ENCODE measurements at places on chromosomes 7 and 10.

DNA sequence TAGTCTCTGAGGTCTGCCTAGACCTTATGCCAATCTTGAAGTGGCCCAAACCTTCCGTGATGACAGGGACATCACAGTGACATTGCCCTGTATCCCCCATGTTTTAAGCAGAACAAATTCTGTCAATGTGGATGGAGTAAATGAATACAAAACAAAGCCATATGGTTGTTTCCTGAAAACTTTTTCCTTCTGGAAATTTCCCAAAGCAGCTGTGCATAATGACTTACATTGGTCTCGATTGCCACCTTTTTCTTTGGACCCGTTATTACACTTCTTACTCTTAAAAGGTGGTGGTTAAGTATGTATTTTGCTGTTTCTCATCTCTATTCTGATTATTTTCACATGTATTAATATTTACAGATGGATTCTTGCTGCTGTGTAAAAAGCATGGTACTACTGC is 411.2 kb upstream of the KLF6 start:
- DNase-seq, result no peak

DNA sequence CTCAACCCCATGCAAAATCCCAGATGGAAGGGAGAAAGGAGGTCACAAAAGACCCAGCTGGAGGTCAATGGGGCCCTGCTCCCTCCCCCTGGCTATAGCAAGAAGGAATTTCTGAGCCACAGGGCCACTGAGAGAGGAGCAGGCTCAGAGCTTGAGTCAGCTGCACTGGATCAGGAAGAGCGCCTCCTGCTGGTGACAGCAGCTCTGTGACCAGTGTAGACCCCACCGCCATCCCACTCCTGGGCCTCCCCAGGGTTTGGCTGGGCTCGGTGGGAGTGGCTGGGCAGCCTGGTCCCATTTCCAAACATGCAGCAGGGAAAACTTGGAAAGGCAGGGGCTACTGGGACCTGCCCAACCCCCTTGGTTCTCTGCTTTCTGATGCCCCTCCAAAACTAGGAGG is 31.5 kb upstream of the PRLHR start:
- DNase-seq, result no peak

DNA sequence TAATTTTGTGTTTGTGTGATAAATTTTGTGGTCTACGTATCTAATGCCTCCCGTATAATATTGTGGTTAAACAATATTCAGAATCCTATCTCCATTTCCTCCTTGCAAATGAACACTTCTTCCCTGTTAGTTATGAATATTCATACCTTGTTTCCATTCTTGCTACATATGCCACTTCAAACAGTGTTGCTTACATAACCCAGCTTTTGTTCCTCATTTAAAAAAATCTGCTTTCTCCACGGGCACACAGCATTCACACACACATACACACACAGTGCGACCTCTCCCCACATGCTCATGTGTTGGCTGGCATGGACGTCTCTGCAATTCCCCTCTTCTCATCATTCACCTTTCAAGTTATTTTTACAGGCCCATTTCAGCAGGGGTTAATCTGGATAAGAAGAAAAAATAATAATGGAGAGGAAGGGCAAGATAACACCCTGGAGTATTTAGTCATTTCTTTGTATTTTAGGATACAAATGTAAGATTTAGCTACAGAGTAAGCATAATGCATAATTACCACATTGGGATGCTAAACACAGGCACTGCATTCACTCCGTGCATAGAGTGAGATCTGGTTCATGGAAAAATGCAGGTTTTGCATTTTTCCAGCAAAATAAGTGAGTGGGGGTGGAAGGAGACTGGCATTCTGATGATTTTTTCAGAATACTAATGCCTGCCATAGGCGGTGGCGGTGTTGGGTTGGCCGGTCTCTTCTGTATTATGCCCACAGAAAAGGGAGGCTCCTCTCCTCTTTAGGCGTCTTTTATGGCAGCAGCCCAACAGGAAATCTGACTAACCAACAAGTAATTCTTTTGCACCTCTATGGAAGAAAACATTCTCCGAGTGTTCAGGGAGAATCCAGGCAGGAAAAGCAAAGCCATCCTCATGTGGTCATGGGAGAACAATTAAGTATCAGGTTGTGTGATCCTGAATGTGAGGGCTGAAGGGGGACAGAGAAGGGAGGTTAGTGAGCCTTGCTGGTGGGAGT is 31.7 kb upstream of the ELMO1 start:
- DNase-seq, result peak; percentile 18

DNA sequence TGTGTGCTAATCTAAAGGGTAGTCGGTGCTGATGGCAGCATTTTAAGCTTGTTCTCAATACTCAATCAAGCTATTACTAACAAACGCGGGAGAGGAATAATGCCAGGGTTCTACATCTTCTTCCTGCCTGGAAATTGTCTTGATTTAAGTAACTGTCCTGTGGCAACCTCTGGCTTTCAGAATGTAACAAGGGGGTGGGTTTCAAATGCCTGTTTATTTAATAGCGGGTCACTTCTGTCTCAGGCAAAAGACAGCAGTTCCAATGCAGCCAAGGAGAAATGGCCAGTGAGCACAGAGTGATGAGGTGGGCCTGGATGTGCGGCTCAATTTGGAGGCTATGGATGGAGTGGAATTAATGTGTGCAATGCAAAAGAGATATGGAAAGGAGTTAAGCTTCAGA is 692.4 kb downstream of the KCNMA1 start:
- no peak for DNase-seq

GRCh38 chr7:149022756-149023360 is 5.4 kb downstream of the PDIA4 start:
- DNase-seq, result no peak

DNA sequence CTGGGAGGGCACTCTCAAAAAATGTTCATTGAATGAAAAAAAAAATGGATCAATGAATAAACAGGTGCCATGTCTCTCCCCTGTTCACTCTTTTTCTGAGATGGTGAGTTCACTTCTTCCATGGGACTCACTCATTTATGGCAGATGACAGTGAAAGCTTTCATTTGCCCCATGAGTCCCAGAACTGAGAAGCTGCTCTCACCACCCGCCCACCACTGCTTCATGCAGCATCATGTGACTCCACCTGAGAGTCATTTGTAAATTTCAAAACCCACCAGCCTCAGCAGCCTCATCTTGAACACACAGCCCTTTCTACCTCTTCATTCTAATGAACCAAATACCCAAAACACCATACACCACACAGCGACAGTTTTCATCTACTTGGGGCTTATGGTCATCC is 64.9 kb downstream of the SCRN1 start:
- DNase-seq, result no peak

DNA sequence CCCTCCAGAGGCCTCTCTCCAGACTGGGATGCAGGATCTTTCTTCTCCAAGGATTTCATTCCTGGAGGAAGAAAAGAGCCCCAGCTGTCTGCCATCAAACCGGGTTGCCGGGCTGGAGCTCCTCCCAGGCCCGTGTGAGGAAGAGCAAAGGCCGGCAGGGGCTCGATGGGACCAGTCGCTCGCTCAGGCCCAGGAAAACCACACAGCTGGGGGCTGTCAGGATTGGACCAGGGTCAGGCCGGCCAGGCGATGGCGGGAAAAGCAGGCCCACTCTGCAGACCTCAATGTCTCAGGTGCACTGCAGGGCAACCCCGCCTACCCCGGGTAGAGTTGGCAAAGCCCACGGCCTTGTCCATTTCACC is 98.1 kb upstream of the DNAAF5 start:
- DNase-seq, result no peak

- DNase-seq, result no peak
Measured at GRCh38 chr10:127907411-127908105, 655 bp downstream of the PTPRE start.

DNA sequence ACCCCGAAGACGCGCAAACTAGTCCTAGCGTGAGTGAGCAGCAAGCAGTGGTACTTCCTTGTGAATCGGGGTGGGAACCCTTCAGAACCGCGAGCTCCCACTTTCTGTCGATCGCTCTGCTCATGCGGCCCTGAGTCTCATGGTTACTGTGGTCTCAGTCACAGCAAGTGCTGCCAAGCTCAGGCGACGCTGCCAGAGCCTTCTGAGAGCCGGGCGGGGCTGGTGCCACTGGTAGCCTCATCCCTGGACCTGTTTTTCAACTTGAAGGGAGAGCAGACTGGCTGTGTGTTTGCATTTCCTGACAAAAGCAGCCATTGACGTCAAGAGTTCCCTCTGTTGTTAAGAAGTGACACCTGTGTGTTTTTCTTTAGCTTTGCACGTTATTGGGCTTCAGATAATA is 32.9 kb upstream of the BHLHA15 start:
- DNase-seq, result no peak
